Muscle of leg (tissue), 16 donors: ENCODE measurements at places on chromosomes 16 and 17. TPM values are rescaled to one million over a fixed set of nuclear protein-coding genes. Genes with fewer than 3 reads are reported as not detected.

- peaks cover 2% of the 10 kb centered on the region for H3K36me3 ChIP-seq
- H3K4me1 ChIP-seq: no peaks in the 10 kb centered on the region
- H3K4me3 ChIP-seq: no peak overlapping the region
- DNase-seq: peak; percentile 28
- no peak overlapping the region for H3K27ac ChIP-seq
- H3K27me3 ChIP-seq: no peaks in the 10 kb centered on the region
Observed at GRCh38 chr16:56793492-56793891, 63.6 kb downstream of the NUP93 start.

- H3K27me3 ChIP-seq: peaks cover 2% of the 10 kb centered on the region
- peak overlapping the region; percentile 53 for H3K4me3 ChIP-seq
- H3K36me3 ChIP-seq: peaks cover 18% of the 10 kb centered on the region
- H3K4me1 ChIP-seq: peaks cover 22% of the 10 kb centered on the region
- H3K27ac ChIP-seq: no peak overlapping the region
Observed at GRCh38 chr17:36592316-36592715, 637 bp downstream of the DHRS11 start.

DNA sequence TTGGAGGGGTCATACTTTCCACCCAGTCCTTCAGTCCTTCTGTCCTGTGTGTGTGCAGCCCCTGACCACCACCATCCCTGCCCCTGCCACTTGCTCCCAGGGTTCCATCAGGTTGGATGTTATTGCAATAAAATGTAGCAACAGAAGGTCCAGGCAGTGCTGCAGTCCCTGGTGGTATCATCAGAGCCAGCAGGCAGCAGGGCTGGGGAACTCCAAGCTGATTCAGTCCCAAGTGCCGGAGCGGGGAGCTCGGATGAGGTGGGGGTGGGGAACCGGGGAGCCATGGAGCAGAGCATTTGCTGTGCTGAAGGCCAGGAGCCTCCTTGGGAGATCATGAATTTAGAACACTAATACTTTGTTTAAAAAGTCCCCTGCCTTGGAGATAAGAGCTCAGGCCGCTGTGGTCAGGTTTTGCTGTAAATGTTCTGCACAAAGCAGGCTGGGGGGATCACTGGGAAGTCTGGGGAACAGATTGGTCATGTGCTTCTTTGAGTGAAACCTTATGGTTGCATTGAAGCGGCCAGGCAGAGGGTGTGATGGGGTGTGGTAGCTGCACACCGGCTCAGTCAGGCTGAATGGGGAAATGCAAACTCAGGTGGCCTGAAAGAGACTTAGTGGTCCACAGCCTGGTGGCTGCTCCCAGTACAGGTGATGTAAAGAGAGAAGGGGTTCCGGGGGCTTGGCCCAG, 225.9 kb downstream of the SEC14L1 start:
- DNase-seq: no peak
- no peak overlapping the region for H3K4me3 ChIP-seq
- H3K4me1 ChIP-seq: peaks cover 61% of the 10 kb centered on the region
- no peak overlapping the region for H3K27ac ChIP-seq

DNA sequence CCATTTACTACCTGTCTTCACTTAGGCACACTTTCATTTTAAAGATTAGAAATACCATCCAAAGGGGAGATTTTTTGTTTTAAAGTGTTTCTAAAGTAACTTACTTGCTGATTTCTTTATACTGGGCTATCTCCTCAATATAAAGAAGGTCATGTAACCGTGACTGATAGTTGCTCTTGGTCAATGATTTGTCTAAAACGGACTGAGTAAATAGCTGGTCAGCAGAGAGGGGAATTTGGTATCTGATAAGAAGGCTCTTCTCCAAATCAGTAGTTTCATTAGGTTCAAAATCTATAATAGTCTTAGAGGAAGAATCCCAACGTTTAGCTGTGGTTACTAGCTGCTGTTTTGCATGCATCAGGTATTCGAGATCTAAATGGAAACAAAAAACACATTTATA, 66.4 kb downstream of the HELZ start:
- peaks cover 11% of the 10 kb centered on the region for H3K36me3 ChIP-seq
- no peak for DNase-seq
- H3K4me1 ChIP-seq: no peaks in the 10 kb centered on the region

DNA sequence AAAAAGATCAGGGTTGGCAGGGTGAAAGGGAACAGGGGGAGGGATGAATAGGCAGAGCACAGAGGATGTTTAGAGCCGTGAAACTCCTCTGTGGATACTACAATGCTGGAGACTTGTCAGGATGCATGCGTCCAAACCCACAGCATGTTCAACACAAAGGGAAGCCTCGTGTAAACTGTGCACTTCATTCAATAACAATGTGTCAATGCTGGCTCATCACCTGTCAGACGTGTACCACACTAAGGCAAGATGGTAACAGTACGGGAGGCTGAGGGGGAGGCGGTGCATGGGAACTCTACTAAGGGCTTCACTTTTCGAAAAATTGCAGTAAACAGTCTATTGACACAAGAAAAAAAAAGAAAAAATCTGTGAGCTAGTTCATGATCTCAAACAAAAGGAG, 63.7 kb downstream of the C16orf95 start:
- H3K27ac ChIP-seq: no peak overlapping the region
- H3K36me3 ChIP-seq: no peaks in the 10 kb centered on the region

DNA sequence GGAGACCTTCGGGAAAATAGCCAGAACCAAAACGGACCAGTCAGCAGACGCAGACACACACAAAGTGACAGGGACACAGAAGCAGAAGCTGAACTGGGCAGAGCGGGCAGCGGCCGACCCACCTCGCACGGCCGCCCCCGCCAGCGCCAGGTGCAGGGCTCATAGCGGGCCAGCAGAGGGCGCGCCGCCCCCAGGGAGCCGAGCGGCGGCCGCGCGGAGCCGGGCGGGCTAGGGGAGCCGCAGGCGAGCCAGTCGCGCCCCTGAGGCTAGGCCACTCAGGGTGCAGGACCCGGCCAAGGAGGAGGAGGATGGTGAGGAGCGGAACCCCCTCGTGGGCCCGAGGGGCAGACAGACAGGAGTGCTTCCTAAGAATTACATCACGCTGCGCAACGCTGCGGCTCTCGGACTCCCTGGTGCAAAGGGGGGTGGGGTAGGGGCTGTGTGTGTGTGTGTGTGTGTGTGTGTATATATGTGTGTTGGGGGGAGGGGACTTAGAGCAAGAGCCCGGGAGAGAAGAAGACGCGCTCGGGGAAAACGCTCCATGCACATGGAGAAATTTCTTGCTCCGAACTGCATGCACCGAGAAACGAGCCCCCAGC, 913 bp upstream of the NOG start:
- peaks cover 50% of the 10 kb centered on the region for H3K27me3 ChIP-seq
- peak; percentile 73 for DNase-seq
- H3K27ac ChIP-seq: no peak overlapping the region
- H3K4me1 ChIP-seq: peaks cover 32% of the 10 kb centered on the region
- H3K4me3 ChIP-seq: peak overlapping the region; percentile 53

DNA sequence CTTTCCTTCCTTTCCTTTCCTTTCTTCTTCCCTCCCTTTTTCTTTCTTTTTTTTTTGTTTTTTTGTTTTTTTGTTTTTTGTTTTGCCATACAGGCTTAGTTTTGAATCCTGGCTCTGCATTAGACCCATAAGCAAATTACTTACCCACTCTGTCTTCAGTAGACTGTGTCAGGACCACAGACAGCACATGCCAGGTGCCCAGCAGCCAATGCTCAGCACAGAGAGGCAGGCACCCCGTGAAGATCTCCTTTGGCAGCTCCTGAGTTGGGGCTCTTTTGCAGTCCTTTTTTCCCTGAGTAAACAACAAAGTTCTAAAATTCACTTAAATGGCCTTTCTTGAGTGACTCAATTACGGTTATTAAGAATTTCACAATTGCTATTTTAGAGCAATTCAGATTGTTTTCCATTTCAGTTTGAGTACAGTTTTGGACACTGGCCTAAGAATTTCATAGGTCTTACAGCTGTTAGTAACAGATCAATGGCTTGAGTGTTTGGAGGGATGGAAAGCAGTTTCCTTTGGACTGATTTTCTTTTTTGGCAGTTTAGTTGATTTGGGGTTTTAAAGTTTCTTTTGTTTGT, 26.2 kb upstream of the SLC5A11 start:
- peaks cover 81% of the 10 kb centered on the region for H3K36me3 ChIP-seq
- H3K27ac ChIP-seq: no peak overlapping the region
- H3K4me3 ChIP-seq: no peak overlapping the region
- no peaks in the 10 kb centered on the region for H3K4me1 ChIP-seq
- DNase-seq: no peak

DNA sequence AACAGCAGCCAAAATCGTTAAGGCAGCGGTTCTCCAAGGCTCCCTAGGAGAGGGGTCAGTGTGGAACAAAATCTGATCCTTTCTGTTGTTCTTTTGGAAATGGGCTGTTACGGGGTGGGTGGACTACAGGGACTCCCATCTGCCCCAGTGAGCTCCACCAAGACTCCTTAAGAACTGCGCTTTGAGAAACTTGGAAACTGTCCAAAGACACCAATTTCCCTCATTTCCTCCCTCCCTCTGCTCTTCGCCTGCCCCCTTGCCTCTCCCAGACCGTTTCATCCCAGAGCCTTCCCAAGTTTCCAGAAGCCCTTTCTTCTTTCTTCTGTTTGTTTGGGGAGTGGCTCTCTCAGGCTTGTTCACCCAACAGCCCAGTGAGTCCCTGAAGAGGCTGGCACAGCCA, 205.4 kb downstream of the COPRS start:
- H3K27ac ChIP-seq: no peak overlapping the region
- H3K4me3 ChIP-seq: no peak overlapping the region
- peaks cover 6% of the 10 kb centered on the region for H3K4me1 ChIP-seq

DNA sequence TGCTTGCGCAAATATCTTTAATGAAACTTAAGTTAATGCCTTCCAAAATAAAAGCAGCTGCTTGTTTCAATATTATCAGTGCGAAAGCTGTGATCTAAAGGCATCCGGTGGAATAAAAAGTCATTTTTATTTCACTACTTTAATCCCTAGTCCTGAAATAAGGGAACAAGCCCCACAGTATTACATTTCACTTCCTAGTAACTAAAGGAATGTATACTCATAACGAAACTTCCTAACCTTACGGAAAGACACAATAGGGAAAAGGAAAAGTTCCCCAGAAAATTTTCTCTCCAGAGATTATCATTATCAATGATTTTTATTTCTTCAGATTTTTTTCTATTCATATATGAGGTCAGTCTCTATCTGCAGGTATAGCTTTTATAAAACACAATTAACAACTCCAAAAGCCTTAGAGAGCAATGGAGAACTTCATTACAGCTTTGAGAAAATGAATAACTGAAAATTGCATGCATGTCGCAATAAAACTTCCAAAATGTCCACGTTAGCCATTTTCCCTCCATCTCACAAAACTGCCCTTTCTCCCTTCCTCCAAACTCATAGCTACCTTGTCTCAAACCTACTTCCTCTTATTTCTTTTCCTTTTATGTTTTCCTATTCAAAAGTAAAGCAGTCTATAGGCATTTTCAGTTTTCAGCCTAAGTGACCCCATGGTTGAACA, 154.3 kb upstream of the MED13 start:
- no peaks in the 10 kb centered on the region for H3K4me1 ChIP-seq
- H3K4me3 ChIP-seq: no peak overlapping the region
- no peaks in the 10 kb centered on the region for H3K36me3 ChIP-seq
- no peak overlapping the region for H3K27ac ChIP-seq
- H3K27me3 ChIP-seq: no peaks in the 10 kb centered on the region

- H3K36me3 ChIP-seq: no peaks in the 10 kb centered on the region
- no peak overlapping the region for H3K4me3 ChIP-seq
- DNase-seq: no peak
- H3K27me3 ChIP-seq: no peaks in the 10 kb centered on the region
Observed at GRCh38 chr17:34230342-34230741, 24.7 kb upstream of the CCL2 start.

- peaks cover 10% of the 10 kb centered on the region for H3K4me1 ChIP-seq
- peaks cover 9% of the 10 kb centered on the region for H3K36me3 ChIP-seq
- no peak overlapping the region for H3K4me3 ChIP-seq
- no peaks in the 10 kb centered on the region for H3K27me3 ChIP-seq
- DNase-seq: no peak
Observed at GRCh38 chr17:27299384-27300049, 5.6 kb downstream of the WSB1 start.

DNA sequence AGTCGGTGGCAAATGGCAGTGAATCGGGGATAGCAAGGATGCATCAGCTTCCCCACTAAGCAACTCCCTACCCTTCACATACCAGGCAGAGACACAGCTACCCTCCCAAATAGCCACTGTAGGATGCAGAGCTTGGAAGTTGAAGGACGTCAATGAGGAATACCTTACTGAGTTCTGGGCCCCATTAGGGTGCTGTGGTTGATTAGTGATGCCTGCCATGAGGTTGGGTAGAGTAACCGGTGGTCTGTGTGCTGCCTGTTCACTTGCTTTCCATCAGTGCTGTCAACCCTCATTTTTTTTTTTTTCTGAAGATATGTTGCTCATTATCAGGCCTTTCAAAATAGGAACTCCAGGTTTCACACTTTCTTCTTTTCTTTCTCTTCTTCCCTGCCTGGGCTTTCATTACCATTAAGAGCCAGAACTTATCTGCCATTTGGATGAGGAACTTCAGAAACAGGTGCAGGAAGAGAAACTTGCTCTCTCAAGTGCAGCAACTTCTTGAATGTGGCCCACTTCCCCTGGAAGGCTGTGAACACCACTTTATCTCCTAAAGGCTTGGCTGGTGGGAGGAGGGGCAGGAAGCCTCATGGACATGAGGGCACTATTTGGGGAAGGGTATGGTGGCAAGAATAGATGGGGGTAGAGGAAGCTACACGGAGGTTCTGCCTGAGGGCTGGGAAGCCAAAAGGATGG, 183.5 kb downstream of the NTN1 start:
- peaks cover 48% of the 10 kb centered on the region for H3K4me1 ChIP-seq
- H3K4me3 ChIP-seq: no peak overlapping the region
- peaks cover 3% of the 10 kb centered on the region for H3K27me3 ChIP-seq
- no peaks in the 10 kb centered on the region for H3K36me3 ChIP-seq
- DNase-seq: no peak

DNA sequence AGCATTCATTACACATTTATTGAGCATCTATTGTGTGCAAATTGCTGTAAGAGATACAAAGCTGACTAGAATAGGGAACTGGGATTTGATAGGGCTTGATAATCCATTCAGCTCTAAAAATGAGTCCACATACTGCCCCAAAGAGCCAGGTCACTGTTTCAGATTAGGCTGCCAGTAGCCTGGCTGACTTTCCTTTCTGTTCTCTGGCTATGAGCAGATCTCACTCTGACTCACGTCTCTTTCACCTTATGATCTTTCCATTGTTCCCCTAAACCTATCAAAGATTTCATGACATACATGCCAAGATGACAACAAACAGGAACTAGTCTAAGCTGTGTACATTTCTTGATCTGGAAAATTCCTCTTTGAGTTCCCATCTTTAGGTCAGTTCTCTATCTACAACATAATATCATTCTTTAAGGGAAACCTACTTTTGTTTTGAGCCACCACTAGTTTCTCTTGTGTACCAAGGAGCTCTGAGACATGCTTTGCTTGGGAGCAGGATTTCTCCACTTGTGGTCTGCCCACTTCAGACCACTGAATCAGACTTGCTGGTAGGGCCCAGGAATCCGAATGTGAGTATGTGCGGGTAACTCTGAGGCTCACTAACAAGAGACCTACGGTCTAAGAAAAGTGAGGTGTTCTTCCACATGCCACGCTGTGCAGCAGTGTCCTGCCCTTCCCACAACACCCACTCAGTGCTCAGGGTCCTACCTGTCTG, 40.9 kb upstream of the ICAM2 start:
- no peaks in the 10 kb centered on the region for H3K4me1 ChIP-seq
- H3K36me3 ChIP-seq: peaks cover 41% of the 10 kb centered on the region
- DNase-seq: no peak
- no peaks in the 10 kb centered on the region for H3K27me3 ChIP-seq
- no peak overlapping the region for H3K27ac ChIP-seq

- H3K4me3 ChIP-seq: no peak overlapping the region
- H3K4me1 ChIP-seq: peaks cover 27% of the 10 kb centered on the region
- no peaks in the 10 kb centered on the region for H3K36me3 ChIP-seq
- H3K27ac ChIP-seq: no peak overlapping the region
Observed at GRCh38 chr16:88393034-88393433, 10.3 kb downstream of the ZNF469 start.

CIITA gene
- total RNA-seq: 0.98 TPM

CPD gene
- 24.1 TPM for total RNA-seq

OTOA gene
- 0.13 TPM for total RNA-seq

CNGB1 gene
- 0.04 TPM for total RNA-seq
